HS-5 (cell line): ENCODE measurements at places on chromosomes 2 and 18.

DNA sequence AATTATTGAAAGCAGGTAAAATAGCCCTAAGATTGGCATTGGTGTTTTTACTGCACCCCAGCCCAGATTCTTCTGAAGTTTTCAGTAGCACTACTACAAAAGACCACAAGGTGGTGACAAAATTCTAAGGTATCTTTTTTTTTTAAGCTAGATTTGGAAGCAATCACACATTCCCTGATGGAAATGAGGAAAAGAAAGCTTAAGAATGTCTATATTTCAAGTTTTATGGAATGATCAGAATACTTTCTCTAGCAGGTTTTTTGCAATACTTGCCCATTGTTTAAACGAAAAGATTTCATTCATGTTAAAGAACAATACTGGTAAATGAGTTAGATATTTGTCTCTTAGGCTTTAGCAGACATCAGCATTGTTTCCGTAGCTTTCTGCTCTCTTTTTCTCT, 32.1 kb upstream of the ZNF638 start:
- peak; percentile 18 for DNase-seq

DNA sequence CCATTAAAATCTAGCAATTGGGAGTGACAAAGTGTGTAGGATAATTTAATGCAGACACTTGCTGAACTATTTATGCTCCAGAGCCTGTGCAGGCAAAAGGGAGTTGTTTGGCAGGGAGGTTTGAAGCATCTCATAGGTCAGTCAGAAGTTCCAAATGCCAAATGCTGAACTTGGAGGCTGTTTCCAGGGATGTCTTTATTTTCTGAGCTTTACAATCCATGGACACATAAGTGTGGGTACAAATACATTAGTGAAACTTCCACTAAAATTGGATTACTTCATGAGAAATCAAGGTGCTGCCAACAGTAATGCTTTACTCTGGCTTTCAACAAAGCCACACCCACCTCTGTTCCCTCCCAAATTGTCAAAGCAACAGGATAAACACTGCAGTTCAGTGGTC, 422.1 kb upstream of the SETBP1 start:
- no peak for DNase-seq

- DNase-seq = no peak
Measured at GRCh38 chr2:201507725-201508124, 56.2 kb downstream of the STRADB start.

DNA sequence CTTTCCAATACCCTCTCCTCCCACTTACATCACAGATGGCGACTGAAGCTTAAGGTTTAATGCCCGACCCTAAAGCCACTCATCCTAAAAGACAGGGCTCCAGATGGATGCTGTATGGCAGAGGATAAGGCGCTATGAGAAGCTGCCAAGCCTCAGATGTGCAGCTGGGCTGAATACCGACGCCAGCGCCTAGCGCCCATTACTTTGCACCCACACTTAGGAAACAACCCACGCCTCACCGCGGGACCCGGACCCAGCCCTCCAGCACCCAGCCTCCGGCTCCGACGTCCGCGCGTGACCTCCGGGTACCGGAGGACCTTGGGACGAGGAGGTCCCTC, 335 bp downstream of the TRAK2 start:
- DNase-seq = no peak

GRCh38 chr18:8403713-8404112, 205.5 kb upstream of the RAB12 start:
- DNase-seq = no peak

- no peak for DNase-seq
Measured at GRCh38 chr2:65107530-65107929, 22.4 kb downstream of the RAB1A start.

DNA sequence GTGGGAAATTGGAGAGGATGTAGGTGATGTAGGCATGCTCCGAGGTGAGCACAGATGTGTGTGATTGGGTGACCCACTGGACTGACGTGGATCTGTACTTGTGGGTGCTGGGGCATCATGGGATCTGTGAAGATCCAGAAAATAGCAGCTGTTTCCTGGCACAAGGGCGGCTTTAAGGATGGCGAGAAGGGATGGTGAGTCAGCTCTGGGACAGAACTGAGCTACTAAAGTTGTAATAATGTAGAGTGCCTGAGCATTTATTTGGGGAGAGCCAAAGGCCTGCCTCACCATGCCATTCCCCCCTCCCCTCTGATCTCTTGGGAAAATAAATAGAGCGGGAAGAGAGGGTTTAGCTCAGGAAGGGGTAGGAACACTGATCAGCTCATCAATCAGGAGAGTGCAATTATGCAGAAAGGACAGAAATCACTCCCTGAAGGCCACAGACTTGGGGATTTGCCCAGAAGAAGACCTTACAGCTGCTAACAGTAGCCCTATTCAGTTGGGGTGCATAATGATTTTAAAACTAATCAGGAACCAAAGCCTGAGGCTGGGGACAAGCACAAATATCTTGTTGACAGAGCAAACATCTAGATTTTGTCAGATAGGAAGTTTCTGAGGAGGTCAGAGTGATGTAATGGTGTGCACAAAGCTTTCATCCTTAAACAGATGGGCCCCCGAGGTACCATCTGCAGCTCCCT, 30.3 kb downstream of the TANC1 start:
- no peak for DNase-seq

DNA sequence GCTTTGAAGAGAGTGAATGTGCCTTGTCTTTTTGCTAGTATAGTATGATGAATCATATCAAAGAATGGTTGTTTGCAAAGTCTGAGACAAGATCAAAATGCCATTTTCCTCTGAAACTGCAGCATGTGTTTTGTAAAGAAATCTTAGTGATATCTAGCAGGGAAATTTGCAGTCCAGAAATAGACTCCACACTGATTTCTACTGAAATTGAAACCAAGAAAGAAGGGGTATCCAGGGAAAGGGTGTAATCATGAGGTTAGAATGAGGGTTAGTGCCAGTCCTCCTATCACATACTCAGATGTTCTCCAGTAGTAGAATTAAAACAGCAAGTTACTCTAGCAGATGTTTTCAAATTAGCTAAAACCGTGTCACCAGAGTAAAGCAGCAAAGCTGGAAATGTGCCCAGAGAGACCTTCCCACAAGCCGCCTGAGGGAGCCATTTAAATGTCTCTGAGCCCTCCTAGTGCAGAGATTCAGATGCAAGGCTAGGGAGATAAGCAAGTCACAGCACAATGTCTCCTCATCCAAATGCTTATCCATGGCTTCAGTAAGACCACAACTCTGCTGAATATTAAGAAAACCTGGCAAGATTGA, 4.9 kb downstream of the DLGAP1 start:
- DNase-seq = no peak

DNA sequence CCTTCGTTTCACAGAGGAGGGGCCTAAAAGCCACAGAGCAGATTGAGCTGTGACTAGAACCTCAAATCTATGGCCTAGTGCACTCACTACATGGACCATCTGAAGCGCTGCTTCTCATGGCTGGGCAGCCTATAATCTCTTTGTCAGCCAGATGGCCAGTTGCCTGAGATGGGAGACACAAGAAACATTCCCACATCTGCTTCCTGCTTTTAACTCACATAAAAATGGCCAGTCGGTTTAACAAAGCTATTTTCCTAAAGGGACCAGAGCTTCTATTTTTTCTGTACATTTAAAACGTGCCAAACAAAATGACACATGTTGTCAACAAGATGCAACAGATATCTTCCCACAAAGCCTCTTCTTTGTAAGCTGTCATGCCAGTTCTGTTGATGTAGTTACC, 173.8 kb downstream of the GFPT1 start:
- no peak for DNase-seq

DNA sequence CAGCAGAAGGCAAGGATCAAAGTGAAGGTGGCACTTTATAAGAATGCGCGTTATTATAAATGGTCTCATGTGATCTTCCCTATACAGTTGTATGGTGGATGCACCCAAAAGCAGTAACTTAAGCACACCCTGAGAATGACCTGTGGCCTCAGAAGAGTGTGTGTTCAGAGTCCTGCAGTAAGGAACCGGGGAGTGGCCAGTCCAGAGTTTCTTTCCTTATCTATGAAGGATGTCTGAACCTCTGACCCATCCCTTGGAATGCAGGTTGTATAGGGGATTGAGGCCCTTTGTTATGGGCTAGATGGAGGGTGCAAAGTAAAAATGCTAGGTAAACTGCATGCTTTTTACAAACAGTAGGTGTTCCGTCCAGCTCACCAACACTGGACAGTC, 43.6 kb upstream of the ANKRD44 start:
- DNase-seq = no peak

- no peak for DNase-seq
Measured at GRCh38 chr2:173076581-173077345, 1.1 kb downstream of the MAP3K20 start.

GRCh38 chr2:35585972-35586371, 769.6 kb upstream of the CRIM1 start:
- DNase-seq = no peak

GRCh38 chr18:21450913-21451312, 149.6 kb downstream of the ESCO1 start:
- DNase-seq = no peak

DNA sequence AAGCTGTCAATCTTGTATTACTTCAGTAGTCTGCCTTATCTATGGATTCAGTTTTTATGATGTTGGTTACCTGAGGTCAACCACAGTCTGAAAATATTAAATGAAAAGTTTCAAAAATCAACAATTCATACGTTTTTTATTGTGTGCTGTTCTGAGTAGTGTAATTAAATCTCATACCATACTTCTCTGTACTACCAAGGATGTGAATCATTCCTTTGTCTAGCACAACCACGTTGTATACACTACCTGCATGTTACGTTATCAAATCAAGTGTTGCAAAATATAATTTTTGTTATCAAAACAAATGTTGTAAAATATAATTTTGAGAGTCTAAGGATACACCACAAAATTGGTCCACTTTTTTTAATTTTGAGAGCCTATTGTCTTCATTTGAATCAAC, 590.2 kb upstream of the SETBP1 start:
- DNase-seq = no peak

- no peak for DNase-seq
Measured at GRCh38 chr2:233460726-233461441, 105.7 kb downstream of the USP40 start.

- no peak for DNase-seq
Measured at GRCh38 chr2:119552902-119553301, 8.7 kb downstream of the CFAP221 start.

GRCh38 chr2:168974428-168974827, 56.7 kb downstream of the ABCB11 start:
- no peak for DNase-seq

DNA sequence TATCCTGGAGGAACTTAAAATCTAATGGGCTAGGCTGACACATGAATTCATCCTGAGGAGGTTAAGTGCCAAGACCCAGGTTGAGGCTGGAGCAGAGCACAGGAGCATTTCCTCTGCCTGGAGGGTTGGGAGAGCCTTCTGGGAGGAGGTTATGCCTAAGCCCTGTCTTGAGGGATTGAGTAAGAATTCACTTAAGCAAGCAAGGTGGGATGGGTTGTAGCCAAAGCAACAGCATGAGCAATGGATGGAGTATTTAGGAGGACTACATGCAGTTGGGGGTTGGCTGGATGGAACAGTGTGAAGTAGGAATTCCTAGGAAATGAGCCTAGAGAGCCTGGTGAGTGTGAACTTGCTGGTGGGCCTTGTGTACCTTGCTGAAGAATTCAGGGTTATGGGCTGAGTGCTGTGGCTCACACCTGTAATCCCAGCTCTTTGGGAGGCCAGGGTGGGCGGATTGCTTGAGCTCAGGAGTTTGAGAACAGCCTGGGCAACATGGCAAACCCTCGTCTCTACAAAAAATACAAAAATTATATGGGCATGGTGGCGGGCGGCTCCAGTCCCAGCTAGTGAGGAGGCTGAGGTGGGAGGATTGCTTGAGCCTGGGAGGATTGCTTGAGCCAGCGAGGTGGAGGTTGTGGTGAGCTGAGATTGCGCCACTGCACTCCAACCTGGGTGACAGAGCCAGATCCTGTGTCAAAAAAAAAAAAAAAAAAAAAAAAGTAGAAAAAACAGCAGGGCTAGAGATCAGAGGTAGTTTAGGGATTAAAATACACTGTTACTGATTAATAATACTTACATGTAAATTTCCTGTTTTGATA, 22.2 kb downstream of the TANC1 start:
- DNase-seq = peak; percentile 97

DNA sequence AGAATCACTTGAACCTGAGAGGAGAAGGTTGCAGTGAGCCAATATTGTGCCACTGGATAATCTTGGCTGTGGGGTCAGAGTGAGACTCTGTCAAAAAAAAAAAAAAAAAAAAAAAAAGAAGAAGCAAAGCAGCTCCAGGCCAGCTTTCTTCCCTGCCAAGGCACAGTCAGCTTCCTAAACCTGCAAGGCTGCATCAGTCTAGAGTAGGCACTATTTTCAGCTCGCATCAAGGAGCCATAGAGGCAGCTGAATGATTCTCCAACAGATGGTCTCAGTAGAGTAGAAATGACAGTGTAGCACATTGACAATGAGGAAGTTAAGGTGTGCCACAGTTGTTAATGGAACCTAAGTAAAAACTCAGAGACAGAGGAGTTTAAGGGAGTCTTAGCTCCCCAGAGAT, 35.6 kb downstream of the BMP10 start:
- no peak for DNase-seq

- DNase-seq = no peak
Measured at GRCh38 chr2:240551811-240552210, 6.0 kb downstream of the ANKMY1 start.

DNA sequence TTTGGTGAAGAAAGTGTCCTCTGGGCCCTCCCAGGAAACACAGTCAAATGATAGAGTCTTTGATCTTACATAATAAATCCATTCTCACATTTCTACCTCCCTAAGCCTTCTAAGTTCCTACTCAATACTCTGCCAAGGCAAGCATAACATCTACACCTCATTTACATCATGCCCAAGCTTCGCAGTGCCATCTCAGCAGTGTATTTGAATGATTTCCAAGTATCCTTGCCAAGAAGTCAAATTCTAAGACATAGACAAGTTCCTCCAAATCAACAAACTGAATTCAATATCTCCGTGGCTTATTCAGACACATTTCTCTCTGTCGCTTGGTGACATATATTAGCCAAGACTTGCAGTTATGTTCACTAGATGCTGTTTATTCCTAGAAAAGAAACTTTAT, 8.1 kb upstream of the MLPH start:
- DNase-seq = no peak

DNA sequence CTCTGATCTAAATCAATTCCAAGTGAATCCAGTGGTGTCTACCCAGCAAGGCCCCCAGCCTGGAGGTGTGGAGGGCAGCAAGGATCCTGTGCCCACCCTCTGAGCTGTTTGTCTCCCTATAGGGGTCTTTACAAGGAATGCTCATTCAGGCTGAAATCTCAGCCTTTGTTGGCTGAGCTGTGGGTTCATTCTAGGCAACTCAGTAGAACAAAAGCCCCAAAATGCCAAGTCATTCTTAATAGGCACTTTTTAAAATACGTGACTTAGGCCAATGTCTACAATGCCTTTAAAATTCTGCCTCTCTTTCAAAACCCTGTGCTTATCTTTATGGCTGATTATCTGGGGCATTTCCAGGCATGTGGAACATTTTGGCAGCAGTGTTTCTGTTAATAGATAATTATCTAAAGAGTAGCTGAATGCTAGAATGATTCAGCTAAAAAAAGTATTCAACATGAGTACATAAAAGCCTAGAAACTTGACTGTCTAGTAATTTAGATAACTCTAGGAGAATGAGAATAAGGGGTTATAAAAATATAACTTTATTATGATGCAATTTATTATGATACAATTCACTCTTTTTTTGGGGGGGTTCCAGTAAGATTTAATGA, 7.4 kb downstream of the UGT1A6 start:
- DNase-seq = no peak
